ENCODE measurements at places on chromosomes 1 and 21. TPM values are rescaled to one million over a fixed set of nuclear protein-coding genes. Genes with fewer than 3 reads are reported as not detected.
A peak's percentile ranks its signal among the peaks of the same experiment; 100 is the strongest.

CR1 gene
- 12.2 TPM for total RNA-seq

FCRL3 gene
- 16.0 TPM for total RNA-seq

GRCh38 chr1:208089149-208089548 lies 155.0 kb downstream of the PLXNA2 start:
- DNase-seq: no peak

DNA sequence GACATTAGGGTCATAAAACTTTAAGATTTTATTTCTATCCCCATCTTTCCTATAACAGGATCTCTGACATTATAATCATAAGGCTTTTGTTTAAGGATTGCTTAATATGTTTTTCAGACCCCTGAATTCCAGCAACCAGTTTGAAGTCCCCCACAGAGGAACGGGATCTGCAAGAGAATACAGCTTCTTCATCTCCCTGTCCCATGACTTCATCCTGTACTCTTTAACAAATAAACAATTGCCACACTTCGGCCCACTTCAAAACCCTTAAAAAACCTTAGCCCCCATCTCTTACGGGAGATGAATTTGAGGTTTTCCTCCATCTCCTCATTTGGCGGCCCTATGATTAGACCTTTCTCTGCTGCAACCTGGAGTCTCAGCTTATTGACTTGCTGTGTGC lies 35.8 kb downstream of the TESK2 start:
- DNase-seq: no peak

DNA sequence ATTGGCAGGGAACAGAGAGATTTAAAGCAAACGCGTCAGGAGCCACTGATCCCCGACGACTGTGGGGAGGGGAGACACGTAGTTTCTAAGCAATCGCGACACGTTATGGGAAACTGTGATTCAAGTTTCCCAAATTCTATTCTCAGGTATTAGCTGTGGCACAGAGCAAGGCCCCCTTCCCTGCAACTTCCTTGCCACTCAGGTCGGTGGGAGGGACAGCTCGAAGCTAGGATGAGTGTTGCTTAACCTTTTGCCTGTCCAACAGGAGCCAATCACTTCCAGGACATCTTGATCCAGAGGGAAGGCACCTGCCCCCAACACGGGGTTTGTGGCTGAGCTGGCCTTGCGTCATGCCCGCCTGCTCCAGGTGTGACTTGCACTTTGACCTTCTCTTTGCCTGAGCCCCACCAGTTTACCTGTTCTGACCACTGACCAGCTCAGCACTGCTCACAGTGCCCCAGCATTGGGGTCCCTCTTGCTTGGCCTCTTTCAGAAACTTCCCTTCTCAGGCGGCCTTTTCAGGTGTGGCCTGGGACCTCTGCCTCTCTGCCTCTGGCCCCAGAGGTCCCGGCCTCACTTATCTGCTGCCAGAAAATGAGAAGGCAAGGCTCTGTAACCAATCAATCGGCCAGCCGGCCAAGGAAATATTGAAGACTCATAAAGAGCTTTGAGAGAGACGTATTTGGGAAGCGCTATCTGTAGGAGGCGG lies 24.6 kb downstream of the TEX35 start:
- no peak for DNase-seq

FBLIM1 gene
- 0.26 TPM for total RNA-seq

DNA sequence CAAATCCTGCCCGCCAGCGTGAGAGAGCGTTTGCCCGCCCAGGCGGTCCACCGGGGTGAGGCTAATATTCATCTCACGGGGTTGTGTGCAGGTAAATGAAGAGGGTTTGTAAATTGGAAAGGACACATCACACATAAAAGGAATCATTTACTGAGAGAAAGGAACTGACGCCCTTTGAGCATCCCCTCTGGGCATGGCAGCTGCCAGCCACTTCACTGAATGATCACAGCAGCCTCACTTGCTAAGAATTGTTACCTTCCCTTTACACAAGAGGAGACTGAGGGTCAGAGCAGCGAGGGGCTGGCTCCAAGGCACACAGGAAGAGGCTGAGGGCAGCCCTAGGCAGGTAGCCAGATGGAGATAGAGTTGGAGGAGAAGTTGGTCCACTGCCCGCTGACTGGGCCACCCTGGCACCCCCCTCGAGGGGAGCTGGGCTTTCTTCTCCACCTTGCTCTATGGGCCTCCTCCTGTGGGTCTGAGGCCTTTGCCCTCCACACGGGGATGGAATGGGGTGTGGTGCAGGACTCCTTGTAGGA lies 96.0 kb downstream of the FOXD2 start:
- no peak for DNase-seq

GRCh38 chr1:23868557-23869016 lies 497 bp upstream of the FUCA1 start:
- DNase-seq: no peak

GRCh38 chr1:94416901-94417727 lies 1.1 kb upstream of the ABCD3 start:
- DNase-seq: no peak

ETV3L gene
- total RNA-seq: not detected

DNA sequence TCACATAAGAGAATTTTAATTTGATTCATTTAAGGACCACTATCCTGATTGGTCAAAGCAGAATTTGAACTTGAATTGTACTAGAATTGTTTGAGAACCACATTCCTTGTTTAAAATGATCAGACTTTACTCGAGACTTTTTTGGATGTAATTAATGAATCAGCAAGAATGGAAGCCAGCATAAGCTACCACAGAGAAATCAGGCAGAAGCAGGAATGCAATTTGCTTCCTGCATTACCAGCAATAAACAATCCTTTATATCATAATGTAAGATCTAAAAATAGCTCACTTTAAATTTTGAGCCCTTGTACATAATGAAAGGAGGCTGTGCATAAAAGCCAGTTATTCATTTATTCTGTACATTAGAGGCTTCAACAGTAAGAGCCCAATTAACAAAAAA lies 119.8 kb upstream of the BACE2 start:
- DNase-seq: no peak

- no peak for DNase-seq
Observed at GRCh38 chr1:84936116-84936810, 43.3 kb upstream of the LPAR3 start.

EPHA2 gene
- not detected for total RNA-seq

- DNase-seq: no peak
Observed at GRCh38 chr1:93678946-93679480, 2.6 kb downstream of the BCAR3 start.

GRCh38 chr21:38365521-38365920 lies 108.7 kb downstream of the KCNJ15 start:
- no peak for DNase-seq

DNA sequence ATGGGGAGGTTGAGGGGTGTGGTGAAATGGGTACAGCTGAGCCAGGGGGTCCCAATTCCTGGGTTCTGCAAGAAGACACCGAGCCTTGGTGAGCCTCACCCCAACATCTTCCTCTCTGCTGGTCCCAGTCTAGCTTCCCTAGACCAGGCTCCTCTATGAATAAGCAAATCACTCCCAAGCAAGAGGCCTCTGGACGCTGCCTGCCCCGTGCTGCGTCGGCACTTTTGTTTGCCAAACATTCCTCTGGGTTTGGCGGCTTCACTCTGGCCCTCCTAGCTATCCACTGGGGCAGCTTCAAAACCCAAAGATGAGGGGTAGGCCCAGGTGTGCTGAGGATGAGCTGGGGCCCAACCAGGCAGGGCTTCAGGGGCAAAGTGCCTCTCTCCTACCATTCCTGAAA lies 137.1 kb upstream of the CD34 start:
- DNase-seq: no peak

DNA sequence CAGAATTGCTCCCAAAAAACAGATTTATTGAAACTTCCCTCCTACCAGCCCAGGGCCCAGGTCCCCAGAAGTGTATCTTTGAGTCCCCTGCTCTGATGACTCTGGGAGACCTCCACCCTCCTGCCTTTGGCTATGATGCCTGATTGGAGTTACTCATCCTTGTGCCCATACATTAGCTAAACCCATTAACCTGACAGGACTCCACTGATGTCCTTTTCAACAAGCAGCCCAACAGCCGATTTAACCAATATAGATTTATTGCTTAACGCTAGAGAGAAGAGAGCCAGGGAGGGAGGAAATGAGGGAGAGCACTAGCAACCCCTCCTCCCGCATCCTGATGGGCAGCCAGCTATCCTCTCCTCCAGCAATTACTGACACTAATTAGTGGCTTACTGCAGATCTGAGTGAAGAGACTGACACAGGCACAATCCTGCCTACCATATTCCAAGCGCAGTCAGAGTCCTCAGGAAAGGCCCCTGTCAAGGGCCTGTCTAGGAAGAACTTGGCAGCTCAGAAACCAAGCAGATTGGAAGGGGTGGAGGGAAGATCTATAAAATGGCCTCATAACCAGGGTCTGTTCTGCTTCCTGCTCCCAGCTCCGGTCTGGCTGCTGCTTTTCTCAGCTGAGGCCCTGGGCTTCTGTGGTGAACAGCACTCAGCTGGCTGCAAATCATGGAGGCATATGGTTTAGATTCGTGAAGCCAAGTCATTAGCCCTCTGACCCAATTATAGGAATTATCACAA lies 484.5 kb upstream of the DAB1 start:
- no peak for DNase-seq

- DNase-seq: no peak
Observed at GRCh38 chr1:116290085-116290705, 82.8 kb upstream of the ATP1A1 start.

- DNase-seq: peak; percentile 83
Observed at GRCh38 chr1:228059634-228060457, 22.7 kb upstream of the ARF1 start.

QSOX1 gene
- 22.8 TPM for total RNA-seq

- no peak for DNase-seq
Observed at GRCh38 chr1:205600085-205600484, 31.7 kb downstream of the ELK4 start.

GRCh38 chr1:171800342-171800741 lies 18.9 kb downstream of the METTL13 start:
- DNase-seq: no peak

RGS1 gene
- 10.1 TPM for total RNA-seq

GRCh38 chr1:24694380-24694843 lies 50.8 kb upstream of the CLIC4 start:
- DNase-seq: no peak

DNA sequence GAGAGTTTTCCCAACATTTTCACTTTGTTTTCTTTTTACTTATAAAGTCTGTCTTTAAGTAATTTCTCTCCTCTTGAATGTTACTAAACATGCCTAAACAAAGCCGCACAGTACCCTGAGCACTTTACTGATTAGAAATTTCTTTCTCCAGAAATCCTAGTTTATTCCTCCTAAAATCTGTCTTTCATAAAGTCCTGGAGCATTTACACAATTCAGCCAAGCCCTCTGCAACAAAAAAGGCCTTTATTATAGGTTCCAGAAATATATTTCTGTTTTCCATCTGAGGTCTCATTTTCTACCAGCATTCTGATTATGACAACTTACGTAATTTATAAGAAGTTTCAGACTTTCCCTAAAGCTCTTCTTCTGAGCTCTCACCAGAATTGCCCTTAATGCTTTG lies 549.5 kb upstream of the OLFM3 start:
- no peak for DNase-seq

GRCh38 chr1:154972517-154973343 lies 1.8 kb upstream of the CKS1B start:
- DNase-seq: no peak

DNA sequence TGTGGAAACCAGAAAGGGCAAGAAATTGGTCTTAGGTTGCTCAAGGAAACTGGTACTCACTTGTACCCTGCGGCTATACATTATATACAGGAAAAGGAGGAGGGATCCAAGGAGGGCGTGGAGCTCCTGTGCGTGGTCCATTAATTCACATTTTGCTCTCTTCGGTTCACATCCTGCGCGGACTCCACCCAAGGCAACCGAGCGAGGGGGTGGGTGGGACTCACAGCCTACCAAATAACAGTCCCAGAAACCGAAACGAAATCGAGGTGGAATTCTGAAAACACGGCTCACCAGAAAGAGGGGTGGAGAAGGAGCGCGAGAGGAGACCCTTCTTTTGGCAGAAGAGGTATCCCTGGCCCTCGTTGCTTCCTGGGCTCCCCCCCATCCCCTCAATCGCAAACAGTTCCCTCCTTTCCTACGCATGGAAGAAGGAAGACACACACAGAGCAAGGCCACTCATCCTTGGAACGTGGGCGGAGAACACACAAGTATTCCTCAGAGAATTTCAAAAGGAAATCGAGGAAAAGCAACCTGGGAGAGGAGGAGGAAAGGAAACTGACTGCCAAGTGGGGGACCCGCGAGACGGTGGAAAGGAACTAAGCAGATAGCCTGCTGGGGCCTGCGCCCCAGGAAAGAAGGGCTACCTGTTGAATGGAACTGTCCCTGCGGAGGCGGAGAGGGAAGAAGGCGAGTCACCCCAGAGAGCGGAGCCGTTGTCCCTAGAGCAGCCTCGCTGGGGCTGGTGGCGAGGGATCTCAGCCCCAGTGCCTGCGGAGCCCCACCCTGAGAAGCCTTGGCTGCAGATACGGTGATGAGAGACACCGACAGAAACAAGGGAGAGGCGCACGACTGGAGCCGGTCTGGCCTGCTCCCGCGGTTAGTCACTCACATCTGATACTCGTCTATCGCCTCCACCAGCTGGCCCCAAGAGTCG lies 705 bp downstream of the AIDA start:
- DNase-seq: peak; percentile 66

CRP gene
- total RNA-seq: not detected

DNA sequence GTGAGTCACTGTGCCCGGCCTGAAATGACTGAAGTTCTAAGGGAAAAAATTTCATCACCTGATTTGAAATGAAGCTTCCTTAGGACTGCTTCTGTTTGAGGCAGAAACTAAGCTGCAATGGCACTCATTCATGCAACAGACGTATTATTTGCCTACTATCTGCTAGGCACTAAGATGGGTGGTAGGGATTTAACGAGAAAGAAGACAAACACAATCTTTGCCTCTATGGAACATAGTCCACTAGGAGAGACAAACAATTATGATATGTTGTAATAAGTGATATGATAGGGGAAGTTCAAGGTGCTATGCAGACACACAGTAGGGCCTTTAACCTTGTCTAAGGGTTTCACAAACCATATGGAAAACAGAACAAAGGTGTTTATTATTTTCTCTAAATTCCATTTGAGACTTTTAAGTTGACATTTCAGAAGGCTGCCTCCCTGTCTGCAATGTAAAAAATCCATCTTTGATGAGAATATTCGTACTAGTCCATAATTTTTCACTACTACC lies 11.3 kb downstream of the LIX1L start:
- no peak for DNase-seq

- no peak for DNase-seq
Observed at GRCh38 chr1:67427947-67428346, 2.3 kb downstream of the SERBP1 start.

- no peak for DNase-seq
Observed at GRCh38 chr1:159940006-159940620, 5.3 kb downstream of the IGSF9 start.

GRCh38 chr21:43578677-43579303 lies 80.5 kb downstream of the HSF2BP start:
- DNase-seq: no peak

DNA sequence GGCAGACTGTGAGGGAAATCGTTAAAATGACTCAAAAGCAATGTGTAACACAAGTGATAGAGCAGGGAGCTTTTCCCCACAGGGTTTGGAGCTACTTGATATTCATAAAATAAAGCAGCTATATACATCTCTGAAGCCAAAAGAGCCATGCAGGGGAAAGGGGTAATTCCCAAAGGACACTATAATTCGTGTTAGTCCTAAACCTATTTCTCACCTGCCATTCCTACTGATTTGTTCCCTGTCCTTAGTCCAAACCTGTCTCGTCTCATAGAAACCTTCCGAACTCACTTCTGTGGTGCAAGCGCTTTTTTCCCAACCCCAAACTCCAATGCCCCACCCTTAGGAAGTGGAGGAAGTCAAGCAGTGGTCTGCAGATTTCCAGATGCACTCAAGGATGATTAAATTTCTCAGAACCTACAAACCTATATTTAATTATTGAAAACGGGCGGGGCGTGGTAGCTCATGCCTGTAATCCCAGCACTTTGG lies 946 bp upstream of the HNRNPR start:
- no peak for DNase-seq
